ENCODE measurements at places on chromosomes 5 and 9.

DNA sequence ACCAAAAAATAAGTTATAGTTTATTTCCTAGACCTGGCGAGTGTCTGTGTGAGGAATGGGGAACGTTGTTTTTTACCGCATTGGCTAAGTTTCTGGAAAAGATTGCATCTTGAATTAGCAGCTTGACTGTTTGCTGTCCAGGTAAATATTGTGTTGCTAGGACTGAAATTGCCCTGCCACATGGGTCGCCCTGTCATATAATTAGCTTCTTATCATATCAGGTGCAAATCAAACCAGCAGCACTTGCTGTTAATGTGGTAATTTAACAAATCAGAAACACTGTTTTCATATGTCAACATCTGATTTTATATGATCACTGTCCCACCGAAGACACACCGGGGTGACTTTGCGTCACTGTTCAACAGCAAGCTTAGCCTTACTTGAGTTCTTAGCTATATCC is 63.7 kb upstream of the ZNF622 start:
- DNase-seq = peak; percentile 24

GRCh38 chr9:6219040-6219439 is 3.4 kb downstream of the IL33 start:
- no peak for DNase-seq

- DNase-seq = peak; percentile 2
Observed at GRCh38 chr9:22238809-22239684, 207.6 kb upstream of the DMRTA1 start.

- no peak for DNase-seq
Observed at GRCh38 chr5:140084541-140084940, 29.4 kb upstream of the PURA start.

DNA sequence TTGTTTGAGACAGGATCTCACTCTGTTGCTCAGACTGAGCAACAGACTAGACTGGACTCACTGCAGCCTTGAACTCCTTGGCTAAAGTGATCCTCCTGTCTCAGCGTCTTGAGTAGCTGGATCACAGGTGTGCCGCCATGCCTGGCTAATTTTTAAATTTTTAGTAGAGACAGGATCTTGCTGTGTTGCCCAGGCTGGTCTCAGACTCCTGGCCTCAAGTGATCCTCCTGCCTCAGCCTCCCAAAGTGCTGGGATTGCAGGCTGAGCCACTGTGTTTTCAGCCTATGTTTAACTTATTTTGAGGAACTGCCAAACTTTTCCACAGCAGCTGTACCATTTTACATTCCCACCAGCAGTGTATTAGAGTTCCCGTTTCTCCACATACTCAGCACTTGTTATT is 16.8 kb downstream of the NDFIP1 start:
- no peak for DNase-seq

DNA sequence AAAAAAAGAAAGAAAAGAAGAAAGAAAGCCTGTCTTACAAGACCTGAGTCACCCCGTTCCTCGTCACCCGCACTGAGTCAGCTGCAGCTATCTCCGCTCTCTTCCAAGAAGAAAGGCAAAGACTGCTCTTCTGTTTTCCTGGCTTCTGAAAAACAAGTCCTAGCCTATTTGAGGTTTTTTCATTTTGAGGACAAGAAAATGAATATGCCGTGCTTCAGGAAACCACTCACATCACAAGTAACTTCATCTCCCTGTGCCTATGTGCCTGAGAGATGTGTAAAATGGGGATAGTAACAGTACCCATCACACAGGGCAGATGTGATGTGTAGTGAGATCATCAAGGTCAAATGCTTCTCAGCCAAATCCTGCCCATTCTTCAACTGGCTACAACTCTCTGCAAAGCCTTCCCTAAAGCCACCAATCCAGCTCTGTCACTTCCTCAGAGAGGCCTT is 78.4 kb downstream of the GLDC start:
- no peak for DNase-seq

DNA sequence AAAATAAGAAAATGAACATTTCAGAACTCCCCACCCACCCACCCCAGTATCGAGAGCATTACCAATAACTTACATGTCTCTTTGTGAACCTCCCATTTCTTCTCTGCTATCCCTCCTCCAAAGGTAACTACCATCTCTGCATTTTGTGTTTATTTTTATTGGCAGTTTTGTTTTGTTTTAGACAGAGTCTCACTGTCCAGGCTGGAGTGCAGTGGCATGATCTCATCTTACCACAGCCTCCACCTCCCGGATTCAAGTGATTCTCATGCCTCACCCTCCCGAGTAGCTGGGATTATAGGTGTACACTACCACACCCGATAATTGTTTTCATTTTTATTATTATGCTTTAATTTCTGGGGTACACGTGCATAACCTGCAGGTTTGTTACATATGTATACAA is 21.7 kb upstream of the GLIS3 start:
- no peak for DNase-seq

DNA sequence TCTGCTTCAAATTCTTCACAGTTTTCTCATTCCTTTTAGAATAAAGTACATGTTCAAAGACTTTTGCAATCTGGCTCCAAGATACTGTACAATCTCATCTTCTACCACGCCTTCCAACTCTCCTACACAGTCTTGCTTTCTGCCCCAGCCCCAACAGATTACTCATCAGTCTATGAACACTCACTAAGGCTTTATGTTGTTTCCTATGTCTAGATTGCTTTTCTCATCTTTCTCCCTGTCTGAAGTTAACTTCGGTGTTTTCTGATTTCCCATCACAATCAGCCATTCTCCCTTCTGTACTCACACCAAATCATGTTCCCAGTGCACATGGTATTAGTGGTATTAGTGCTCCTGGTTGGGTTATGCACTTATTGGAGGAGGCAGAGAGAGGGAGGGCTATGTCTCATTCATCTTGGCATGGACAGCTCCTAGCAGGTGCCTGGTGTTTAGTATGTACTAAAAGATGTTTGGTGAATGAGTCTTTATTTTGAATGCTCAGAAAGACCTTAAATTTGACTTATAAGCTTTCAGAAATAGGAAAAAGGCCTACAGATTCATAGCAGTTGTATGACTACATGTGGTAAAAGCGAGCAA is 44.0 kb upstream of the ZNF608 start:
- no peak for DNase-seq

- DNase-seq = no peak
Observed at GRCh38 chr5:41955432-41956024, 30.4 kb downstream of the FBXO4 start.

GRCh38 chr9:79134654-79135053 is 437.1 kb upstream of the TLE4 start:
- no peak for DNase-seq

- DNase-seq = no peak
Observed at GRCh38 chr9:93017621-93018020, 40.9 kb upstream of the SUSD3 start.

GRCh38 chr5:101915554-101915953 is 380.5 kb downstream of the SLCO4C1 start:
- DNase-seq = no peak

- no peak for DNase-seq
Observed at GRCh38 chr9:135612981-135613910, 26.1 kb downstream of the GLT6D1 start.

DNA sequence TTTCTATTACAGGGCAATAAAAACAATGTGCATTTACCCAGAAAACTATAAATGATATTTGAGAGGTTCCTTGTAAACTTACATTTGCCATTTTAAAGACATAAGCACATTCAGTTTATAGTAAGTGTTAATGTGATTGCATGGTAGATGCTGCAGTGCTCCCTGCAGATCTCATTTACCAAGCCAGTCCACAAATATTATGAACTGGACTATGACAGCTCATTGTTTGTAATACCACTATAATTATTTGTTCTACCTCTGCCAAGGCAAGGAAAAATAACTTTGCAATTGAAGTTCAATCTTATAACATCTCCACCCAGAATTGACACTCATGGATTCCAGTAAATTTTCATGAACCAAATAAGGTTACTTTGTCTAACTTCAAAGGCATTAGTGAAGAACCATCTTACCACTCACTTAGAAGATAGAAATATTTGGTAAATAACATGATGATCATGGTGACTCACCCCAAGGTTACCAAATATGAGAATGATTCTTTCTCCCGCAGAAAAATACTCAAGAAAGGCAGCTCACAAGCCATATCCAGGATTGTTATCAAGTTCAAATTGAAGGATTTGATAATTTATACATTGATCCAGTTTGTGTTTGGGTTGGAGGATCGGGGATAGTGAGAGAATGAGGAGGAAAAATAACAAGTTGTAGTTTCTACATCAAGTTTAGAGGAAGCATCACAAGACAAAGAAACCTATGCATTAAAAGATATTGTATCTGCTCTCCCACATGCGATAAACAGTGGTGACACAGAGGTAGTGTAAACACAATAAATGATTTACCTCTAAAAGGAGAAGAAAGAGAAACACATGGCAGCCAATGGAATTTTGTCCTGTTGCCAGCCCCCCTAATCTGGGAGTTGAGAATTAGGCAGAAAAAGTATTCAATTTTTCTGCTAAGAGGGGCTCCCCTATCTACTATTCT is 29.5 kb downstream of the CDH9 start:
- no peak for DNase-seq

GRCh38 chr9:113582698-113583200 is 119.2 kb downstream of the RGS3 start:
- no peak for DNase-seq

DNA sequence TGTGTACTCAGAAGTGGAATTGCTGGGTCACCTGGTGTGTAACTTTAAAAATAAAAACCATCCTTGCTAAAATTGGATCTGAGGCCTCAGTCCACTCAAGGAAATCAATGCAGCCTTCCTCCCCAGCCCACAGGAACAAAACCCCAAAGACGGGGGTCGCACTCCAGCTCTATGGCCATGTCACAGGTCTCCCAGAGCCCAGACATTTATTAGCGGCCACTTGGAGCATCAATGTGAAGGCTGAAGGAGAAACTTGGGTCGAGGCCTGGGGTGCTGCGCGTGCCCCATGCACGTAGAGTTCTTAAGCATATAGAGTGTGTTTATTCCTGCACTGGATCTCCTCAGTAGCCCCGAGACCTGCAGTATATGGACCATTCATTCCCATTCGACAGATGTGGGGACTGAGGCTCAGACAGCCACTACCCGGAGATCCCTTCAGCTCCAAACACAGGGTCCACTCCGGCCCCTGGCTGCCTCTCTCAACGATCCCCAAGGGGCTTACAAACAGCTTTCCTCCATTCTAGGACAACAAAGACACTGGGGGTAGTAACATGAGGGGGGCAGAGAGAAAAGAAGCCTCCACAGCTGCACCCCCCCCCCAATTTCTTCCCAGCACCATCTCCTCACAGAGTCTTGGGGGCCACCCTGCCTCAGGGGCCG is 14.3 kb upstream of the OLFM1 start:
- no peak for DNase-seq

DNA sequence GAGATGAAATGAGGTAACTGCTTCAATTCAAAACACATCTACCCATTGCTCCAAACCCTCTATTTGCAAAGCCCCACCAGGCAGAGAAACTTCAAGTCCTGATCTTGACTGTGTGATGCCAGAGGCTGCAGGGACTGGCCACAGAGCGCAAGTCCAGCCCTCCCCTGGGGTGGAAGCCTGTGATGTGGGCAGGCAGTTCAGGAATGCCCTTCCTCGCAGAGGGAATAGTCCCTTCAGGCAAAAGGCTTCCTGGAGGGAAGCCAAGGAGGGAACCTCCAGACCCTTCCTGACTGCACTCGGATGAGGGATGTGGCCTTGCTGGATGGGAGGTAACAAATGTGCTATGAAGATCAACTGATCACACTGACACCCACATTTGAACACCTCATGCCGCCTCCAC is 131.2 kb downstream of the SLIT3 start:
- DNase-seq = no peak

DNA sequence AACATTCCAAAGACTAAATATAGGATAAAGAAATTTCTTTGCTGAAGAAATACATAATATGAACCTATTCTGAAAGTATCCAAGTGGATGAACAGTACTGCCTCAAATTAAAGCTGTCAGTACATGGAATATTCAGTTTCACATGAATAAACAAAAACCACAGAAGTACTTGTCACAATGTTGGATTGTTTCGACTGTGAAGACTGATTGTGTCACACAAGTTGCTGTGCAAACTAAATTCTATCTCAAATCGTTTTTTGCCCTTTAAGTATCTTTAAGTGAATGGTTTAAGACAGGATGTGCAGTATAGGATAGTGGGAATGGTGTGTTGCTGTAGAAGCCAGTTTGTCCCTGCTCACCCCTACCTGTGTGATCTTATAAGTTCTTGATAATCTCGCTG is 137.4 kb upstream of the OTULINL start:
- DNase-seq = no peak

- peak; percentile 28 for DNase-seq
Observed at GRCh38 chr5:96090215-96090614, 128.6 kb upstream of the ELL2 start.

Data from COR-L47 (cell line).